Kidney glomerular epithelial cell (primary cell): ENCODE measurements at places on chromosomes 3 and 15.

- no peak for DNase-seq
These were observed 40.6 kb upstream of the POLR2M start for GRCh38 chr15:57665939-57666338.

GRCh38 chr15:58732625-58733363, 16.7 kb downstream of the ADAM10 start:
- no peak for DNase-seq

DNA sequence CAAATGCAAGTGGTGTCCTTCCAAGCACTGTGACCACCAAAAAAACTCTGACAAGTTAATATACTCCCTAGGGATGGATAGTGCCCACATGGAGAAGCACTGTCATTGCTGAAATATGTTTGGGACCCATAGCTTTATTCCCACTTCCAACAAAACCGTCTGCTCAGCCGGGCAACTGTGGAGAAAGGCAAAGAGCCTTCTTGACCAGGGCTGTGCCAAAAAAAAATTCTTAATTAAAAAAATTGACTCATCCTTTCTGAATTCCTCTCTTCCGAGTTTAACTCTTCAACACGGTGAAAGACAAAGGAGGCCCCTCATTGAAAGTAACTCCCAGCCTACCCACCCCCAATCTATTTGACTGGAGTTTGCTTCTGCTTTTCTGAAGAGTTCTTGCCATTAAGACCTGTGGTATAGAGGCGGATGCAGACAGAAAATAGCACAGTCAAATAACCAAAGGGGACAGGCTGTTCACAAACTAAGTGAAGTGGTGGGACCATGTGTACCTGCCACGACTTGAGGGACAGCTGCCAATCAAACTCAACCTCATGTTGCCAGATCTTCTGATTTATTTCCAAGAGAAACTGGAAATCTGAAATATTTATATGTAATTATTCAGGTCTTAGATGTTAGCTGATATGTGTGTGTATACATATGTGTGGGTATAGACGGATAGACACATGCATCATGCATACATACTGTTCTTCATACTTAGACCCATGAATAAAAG, 135.4 kb upstream of the PFN2 start:
- no peak for DNase-seq

- no peak for DNase-seq
These were observed 825.5 kb downstream of the EPHA3 start for GRCh38 chr3:89932882-89933281.

GRCh38 chr3:172119266-172119969, 80.0 kb downstream of the FNDC3B start:
- DNase-seq, result no peak

DNA sequence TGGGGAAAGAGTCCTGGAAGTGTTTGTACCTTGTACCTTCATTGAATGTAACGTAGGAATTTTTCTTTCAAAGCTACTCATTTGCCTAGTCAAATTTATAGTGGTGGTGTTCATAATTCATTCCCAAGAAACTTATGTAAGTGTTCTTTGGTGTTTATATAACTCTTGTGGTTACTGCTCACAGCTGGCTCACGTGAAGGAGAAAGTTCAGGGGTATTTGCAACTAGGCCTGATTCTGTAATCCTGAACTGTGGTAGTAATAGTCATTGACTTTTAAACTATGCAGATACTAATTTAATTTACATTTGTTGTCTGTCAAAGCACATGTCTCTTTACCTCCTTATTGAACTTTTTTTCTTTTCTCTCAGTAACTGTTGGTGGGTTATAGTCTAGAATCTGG, 50.5 kb upstream of the TEX264 start:
- peak; percentile 0 for DNase-seq

- DNase-seq, result no peak
These were observed 17.9 kb downstream of the RIOX2 start for GRCh38 chr3:97954228-97954827.

GRCh38 chr15:60338810-60339209, 59.0 kb downstream of the ANXA2 start:
- no peak for DNase-seq

GRCh38 chr3:9122732-9123364, 126.6 kb downstream of the SRGAP3 start:
- no peak for DNase-seq

DNA sequence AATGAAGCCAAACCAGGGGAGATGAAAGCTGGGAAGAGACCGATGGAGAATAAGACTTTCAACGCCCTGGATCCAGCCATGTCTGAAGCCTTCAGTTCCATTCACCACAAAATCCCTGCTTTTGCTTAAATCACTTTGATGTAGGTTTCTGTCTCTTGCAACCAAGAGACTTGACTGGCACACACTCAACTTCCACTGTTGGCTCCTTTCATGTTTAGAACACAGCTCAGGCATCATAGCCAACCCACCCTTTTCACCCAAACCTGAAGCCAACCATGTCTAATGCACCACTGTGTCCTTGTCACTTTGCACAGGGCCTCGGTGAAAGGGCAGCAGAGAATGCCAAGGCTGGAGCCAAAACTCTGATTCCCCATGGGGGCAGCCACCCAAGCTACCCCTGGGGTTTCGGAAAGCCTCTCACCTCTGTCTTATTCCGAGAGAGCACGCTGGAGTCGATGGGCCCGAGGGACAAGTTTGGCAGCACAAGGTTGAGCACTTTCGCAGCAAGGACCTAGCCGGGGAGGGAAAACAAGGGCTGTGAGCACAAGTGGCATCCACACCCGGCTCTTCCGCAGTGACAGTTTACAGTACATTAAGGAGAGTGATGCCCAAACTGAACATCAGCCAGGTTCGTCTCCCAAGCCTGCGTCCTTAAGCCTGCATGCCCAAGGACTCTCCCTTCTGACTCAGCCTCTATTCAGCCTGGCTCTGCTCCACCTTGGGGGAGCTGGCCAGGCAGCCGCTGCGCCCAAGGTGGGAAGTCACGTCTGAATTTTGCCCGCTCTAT, 37.6 kb downstream of the ABTB1 start:
- DNase-seq, result no peak

- DNase-seq, result no peak
These were observed 90.5 kb downstream of the MINAR1 start for GRCh38 chr15:79522656-79523055.

DNA sequence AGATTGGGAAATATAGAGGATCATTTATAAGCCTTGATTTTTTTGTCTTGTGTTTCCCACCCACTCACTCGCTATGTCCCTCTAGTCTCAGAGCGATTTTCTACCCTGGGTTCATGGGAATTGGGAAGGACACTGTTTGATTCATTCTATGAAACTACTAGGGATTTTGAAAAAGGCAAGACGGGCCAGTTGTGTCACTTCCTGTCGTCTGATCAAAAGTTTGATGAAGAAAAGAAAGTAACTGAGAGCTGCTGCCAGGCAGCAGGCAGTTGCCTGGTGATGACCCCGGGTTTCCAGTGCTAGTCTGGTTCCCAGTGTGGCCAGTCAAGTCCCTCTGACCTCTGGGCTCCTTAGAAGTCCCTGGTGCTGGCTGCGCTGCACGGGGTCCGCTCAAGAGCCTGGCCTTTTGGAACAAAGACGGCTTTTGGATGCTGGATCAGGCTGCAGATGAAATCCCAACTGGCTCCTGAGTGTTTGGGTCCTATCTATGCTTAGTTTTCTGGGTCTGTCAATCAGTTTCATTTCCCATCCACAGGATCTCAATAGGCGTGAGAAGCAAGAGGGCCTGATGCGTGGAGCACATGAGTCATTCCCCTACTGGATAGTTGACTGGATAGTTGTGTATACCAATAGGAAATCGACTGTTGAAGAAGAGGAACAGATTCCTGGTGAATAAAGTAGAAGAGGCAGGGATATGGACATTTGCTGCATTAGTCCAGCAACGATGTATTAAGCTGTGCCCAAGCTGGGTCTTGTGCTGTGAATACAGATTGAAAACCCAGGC, 89.7 kb downstream of the EEFSEC start:
- DNase-seq, result no peak

DNA sequence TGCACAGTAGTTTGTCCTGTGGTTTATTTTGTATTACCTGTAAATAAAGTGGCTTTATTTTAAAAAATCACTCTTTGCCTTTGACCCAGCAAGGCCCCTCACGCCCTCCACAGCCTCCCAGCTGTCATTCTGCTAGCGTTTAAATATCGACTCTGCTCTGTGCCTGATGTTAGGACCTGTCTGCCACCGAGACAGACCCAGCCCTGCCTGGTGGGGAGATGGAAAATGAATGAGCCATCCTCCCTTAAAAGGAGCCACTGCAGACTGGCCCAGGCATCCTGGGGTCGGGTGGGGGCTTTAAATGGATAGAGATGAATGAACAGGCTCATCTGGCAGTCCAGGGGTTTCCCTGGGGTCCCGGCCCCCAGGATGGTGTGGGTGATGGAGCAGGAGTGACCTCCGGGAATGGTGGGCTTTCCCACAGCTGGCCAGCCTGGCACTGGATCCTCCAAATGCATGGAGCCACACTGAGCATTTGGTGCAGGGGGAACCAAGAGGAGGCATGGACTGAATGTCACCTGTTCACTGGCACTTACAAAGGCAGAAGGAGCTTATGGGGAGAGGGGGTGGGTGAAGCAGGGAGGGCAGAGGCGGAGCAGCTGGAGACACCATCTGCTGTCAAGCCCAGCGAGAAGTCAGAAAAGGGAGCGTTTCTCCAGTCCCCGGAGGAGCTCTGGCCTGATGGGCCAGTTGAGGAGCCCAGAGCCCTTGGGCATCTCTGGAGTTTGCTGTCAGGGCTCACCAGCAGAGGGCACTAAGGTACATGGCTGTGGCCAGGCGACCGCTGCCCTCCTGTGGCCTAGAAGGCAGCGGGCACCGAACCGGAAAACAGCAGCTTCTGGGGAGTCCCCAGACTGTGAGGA, 11.9 kb downstream of the GRM2 start:
- DNase-seq, result peak; percentile 28

DNA sequence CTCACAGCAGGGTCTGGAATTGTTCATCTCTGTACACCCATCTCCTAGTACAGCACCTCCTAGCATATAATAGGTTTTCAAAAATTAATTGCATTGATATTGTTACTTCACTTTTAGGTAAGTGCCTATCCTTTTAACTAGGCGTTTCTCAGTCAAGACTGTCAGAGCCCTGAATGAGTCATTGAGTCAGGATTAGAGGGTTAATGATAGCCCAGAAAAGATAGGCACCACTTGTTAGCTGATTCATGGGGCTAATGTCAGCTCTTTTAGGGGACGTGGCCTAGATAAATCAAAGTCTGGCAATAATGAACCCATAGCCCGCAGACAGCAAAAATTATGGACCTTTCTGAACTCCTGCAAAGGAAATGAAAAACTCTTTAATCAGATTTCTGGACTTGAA, 42.9 kb downstream of the TIMP4 start:
- no peak for DNase-seq

GRCh38 chr3:178434206-178434805, 101.9 kb upstream of the KCNMB2 start:
- DNase-seq, result no peak

- no peak for DNase-seq
These were observed 24.6 kb upstream of the GRIP2 start for GRCh38 chr3:14564741-14565140.

DNA sequence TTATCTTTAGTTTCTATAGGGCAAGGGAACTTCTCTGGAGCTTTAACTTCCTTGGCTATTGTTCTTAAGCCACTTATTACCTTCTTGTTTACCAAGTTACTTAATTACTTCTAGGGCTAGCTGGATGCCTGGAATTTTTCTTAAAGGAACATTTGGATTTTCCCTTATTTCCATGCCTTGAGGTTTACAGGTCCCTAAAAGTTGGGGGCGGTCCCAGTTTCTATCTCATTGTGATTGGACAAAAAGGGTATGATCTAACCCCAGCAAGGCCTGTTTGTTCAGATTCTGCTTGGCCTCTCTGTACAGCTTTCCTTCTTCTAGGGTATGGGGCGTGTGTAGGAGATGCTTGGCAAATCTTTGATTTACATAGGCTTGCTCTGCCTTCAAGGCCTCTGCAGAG, 17.4 kb downstream of the PDHB start:
- DNase-seq, result no peak

DNA sequence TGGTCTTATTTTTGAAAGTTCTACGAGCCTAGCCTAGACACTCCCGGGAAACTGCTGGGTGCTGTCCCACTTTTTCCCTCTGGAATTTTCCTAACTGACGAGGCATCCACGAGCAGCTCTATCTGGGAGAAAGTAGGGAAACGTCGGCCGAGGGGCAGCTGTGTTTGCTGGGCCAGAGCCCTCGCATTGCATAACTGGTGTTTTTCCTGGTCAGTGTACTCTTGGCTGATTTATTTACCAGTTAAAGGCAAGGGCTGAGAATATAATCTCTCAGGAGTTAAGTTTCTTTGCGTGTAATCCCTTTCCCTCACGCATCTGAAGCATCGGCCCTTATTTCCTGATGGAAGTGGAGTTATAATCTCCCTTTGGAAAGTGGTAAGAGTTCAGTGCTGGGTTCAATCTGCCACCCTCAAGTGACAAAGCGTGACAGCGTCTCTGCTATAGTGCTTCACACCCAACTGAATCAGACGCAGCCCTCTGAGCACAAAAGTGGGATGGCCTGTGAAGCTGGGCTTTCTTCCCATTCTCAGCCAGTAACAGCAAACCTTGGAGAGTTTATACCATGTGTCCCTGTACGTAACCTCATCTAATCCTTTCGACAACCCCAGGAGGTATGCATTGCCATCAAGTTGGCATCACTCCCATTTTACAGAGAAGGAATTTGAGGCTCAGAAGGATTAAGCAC, 311.5 kb downstream of the RORA start:
- no peak for DNase-seq

DNA sequence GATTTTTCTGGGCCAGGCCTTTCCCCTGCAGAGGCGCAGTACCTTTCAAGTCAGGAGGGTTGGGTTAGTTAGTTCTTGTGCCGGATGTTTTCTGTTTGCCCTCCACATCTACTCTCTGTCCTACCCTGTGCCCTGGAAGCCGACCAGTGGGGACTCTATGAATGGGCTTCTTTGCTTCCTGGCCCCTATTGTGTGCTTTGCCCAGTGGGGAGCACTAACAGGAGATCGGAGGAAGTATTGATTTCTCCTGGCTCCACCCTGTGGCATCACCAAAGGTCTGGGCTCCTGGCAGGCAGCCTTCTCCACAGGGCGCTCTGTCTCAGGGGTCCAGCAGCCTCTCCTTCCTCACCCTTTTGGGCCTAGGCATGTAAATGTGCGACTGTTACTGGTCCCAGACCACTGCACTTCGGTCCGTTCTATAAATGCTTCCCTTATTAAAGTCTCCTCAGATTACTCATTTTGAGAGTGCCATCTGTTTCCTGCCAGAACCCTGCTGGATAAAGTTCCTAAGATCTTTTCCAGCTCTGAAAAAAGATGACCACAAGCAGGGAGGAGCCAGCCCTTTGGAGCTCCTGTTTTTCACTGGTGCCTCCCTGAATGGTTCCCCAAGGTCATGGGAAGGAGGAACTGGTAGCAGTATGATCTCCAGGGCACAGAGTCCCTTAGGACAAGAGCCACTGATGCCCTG, 44.5 kb downstream of the CTDSPL start:
- no peak for DNase-seq

- peak; percentile 57 for DNase-seq
These were observed 75.3 kb downstream of the ZNF609 start for GRCh38 chr15:64535460-64536243.
